ENCODE measurements at places on chromosomes 6 and 20.

- DNase-seq = no peak
Observed at GRCh38 chr6:141463237-141463977, 669.3 kb upstream of the GJE1 start.

- no peak for DNase-seq
Observed at GRCh38 chr6:12265791-12266190, 24.4 kb upstream of the EDN1 start.

DNA sequence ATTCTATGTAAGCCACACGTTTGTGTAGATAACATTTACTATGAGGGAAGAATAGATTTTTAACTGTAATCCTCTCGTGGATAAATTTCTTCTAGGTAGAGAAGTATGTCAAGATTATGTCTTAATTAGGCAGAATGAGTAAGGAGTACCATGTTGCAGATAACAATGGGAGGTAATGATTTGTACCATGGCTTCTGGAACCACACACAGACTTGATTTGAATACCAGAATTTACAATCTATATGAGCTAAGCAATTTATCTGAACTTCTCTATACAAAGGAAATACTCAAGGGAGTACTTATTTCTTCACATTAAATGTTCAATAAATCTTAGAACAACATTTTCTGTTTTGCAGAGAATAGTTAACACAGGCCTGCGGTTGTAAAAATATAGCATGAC is 51.5 kb downstream of the RPS12 start:
- no peak for DNase-seq

- no peak for DNase-seq
Observed at GRCh38 chr6:17490724-17491123, 97.3 kb downstream of the CAP2 start.

DNA sequence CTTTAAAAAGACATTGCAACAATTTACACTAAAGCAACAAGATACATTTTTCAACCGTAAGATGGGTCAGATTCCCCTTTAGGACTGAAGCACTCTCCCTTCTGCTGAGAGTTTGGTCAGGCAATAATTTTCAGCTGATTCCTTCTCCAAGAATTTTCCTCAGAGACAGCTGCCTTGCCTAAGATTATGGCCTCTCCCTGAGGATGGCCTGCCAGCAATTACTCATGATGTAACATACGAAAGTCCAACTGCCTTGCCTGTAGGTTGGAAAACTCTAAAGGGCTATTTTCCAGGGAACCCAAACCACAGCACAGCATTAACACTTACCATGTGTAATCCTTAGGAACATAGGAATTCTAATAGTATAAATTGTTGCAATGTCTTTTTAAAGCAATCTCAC is 229.1 kb upstream of the FLRT3 start:
- no peak for DNase-seq

GRCh38 chr6:35035481-35036030 is 105.6 kb downstream of the TCP11 start:
- DNase-seq = no peak

DNA sequence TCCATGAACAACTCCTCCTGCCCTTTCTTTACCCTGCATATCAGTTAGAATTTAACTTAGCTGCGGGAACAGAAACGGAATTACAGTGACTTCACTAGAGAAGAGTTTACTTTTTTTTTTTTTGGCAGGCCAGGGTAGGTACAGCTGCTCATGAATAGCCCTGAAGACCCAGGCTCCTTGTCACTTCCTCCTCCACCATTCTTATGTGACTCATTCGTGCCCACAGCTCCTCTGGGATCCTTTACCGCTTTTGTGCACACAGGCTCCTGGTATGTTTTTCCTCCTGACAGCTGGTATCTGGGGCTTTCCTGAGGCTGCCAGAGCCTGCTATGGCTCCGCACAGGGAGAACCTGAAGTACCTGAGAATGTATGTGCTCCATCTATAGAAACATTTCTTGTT is 3.9 kb upstream of the KCNS1 start:
- DNase-seq = no peak

DNA sequence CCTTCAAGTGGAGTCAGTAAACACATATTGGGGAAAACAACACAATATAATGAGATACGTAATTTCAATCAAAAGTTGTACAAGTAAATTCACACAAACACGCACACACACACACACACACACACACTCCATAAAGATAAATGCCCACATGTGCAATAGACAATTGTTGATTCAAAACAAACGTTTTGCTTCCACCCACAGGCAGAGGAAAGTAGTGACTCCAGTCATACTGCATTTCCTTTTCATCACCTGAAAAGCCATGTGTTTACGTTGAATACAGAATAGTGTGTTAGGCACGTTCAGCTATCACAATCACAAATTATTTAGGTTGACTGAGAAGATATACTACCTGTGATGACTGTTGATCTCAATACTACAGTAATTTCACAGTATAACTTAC is 443.8 kb upstream of the MANEA start:
- no peak for DNase-seq

Measured in left ventricle myocardium superior (tissue), 1 donor.